T-helper 17 cell (primary cell): ENCODE measurements at places on chromosomes 13 and 19. TPM values are rescaled to one million over a fixed set of nuclear protein-coding genes. Genes with fewer than 3 reads are reported as not detected.
A peak's percentile ranks its signal among the peaks of the same experiment; 100 is the strongest.

DNA sequence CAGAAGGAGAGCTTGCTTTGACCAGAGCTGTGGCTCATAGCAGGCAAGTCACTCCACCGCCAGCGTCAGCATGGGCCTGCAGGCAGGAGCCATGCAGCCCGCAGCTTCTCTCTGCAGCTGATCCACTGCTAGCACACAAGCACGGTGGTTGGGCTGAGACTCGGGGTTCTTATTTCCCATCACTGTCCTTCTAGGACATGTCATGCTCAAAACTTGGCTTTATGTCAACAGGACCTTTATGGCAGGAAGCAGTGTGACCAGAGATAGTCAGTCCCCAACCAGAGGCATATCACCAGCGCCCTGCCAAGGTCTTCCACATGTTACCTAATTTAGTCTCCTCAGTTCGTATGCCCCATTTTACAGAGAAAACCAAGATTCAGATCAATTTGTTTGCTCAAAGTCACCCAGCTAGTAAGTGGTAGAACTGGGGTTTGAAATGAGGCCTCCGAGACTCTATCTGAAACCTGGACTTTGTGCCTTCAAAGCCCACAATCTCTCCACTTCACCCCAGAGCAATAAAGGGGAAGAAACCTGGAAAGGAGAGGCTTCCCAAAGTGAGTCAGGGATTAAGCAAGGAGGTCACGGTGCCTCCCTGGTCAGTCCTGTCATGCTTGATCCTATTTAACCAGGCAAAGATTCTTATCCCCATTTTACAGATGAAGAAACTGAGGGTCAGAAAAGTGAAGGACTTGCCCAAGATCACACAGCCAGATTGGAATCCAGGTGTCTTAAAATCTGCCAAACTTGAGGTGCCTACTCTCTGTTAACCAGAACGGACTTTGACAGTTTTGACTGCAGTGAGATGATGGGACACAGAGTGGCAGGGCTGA, 5.1 kb downstream of the TMEM272 start:
- H3K4me3 ChIP-seq: no peak overlapping the region
- peaks cover 15% of the 10 kb centered on the region for H3K4me1 ChIP-seq
- H3K27me3 ChIP-seq: peaks cover 29% of the 10 kb centered on the region

DNA sequence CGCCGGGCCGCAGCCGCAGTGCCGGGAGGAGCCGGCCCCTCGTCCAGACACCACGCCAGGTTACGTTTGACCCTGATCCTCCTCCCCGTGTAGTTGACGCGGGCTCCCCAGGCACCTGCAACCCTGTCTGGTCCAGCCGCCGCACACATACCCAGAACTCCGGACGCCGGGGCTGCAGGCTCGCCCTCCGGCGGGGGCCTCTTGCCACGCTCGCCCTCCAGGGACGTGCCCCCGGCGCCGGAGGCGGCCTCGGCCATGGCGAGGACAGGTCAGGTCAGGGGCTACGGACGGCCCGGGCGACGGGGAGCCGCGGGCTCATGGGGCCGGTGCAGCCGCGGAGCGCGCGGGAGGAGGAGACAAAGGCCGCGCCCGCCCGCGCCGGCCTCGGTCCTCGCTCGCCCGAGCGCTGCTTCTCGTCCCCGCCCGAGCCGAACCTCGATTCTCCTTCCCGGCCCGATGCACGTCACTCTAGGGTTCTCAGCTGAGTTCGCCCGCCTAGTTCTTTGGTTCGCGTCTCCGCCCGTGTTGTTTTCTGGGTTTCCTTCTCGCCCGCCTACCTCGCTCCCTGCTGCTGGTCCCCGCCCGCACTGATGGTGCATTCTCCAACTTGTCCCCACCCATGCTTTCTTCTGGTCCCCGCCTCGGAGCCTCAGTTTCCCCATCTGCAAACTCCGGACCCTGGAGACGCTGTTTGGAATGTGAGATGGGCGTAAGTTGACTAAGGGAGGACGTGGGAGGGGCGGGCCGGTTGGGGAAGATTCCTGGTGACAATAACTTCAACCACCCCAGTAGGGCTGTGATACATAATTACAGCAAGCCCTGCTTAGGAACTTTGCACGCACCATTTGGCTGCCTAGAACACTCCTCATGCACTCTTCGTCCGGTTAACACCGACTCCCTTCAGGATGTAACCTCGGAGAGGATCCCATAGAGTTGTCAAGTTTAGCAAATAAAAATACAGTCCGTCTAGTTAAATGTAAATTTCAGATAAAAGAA, at the start of gene ANO8:
Gene ANO8, minus strand, starts transcription at position 442 of the 996 bp plus-strand sequence. Its CDS starts 185 bp downstream, at position 257.
- no peak within 1 kb of the TSS for H3K27ac ChIP-seq
- peaks cover 2% of the 10 kb centered on the region for H3K36me3 ChIP-seq
- no peaks in the 10 kb centered on the region for H3K27me3 ChIP-seq
- H3K4me3 ChIP-seq: peak within 1 kb of the TSS; percentile 92
- peaks cover 22% of the 10 kb centered on the region for H3K4me1 ChIP-seq

GRCh38 chr19:10913716-10914340, 14.6 kb downstream of the YIPF2 start:
- DNase-seq: no peak
- H3K27me3 ChIP-seq: no peaks in the 10 kb centered on the region
- no peaks in the 10 kb centered on the region for H3K36me3 ChIP-seq
- no peak overlapping the region for H3K27ac ChIP-seq

The ADPRHL1 gene
- 0.94 TPM for total RNA-seq

The TMPRSS9 gene
- not detected for total RNA-seq
